ENCODE measurements at places on chromosomes 3 and 15. TPM values are rescaled to one million over a fixed set of nuclear protein-coding genes. Genes with fewer than 3 reads are reported as not detected.

- peaks cover 5% of the 10 kb centered on the region for H3K27me3 ChIP-seq
- H3K4me1 ChIP-seq = no peaks in the 10 kb centered on the region
- H3K4me3 ChIP-seq = no peak overlapping the region
- no peak overlapping the region for H3K27ac ChIP-seq
- DNase-seq = no peak
- H3K36me3 ChIP-seq = peaks cover 15% of the 10 kb centered on the region
Measured at GRCh38 chr3:105653166-105653565, 215.6 kb downstream of the CBLB start.

DNA sequence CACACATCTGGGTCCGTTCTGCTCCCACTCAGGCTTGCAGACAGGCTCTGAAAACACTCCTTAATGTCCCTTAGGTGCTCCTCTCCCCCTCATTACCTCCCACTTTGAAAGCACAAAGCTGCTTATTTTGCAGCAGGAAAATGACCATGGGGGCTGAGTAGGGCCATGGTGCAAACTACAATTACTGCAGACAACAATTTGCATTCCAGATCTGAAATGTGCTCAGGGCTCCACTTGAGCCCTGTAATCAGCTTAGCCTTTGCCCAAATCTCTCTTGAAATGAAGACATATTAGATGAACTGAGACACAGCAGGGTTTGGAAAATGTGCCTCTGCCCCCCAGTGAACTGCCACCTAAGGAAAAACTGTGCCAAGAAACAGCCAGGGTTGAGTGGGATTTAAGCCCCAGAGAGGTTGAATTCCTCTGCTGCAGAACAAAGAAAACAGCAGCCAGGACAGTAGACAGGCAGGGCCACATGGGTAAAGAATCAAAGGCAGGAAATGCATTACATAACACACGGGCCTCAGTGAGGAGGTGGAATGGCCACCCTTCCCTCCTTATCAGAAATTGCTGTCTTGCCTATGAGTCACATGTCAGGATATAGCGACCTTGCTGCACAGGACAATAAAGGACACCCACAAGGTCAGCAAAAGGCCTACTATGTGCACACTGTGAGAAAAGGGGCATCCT, 126.8 kb upstream of the ARHGEF3 start:
- peaks cover 54% of the 10 kb centered on the region for H3K4me1 ChIP-seq
- no peaks in the 10 kb centered on the region for H3K27me3 ChIP-seq
- no peak overlapping the region for H3K27ac ChIP-seq
- DNase-seq = no peak

- H3K4me1 ChIP-seq = peaks cover 18% of the 10 kb centered on the region
- no peak for DNase-seq
- H3K36me3 ChIP-seq = peaks cover 2% of the 10 kb centered on the region
- no peak overlapping the region for H3K27ac ChIP-seq
- no peak overlapping the region for H3K4me3 ChIP-seq
Measured at GRCh38 chr15:63836579-63836978, 2.8 kb upstream of the HERC1 start.

- H3K36me3 ChIP-seq = no peaks in the 10 kb centered on the region
- H3K27me3 ChIP-seq = peaks cover 8% of the 10 kb centered on the region
Measured at GRCh38 chr15:94040541-94041248, 190.7 kb upstream of the MCTP2 start.

GRCh38 chr3:146830231-146830630, 225.1 kb upstream of the PLSCR5 start:
- no peaks in the 10 kb centered on the region for H3K36me3 ChIP-seq
- no peak for DNase-seq
- no peaks in the 10 kb centered on the region for H3K4me1 ChIP-seq
- H3K27ac ChIP-seq = no peak overlapping the region
- H3K27me3 ChIP-seq = no peaks in the 10 kb centered on the region
- no peak overlapping the region for H3K4me3 ChIP-seq

RTP1 gene
- total RNA-seq = not detected

CRTC3 gene
- total RNA-seq = 61.8 TPM

GRCh38 chr3:20326541-20326940, 140.5 kb upstream of the SGO1 start:
- DNase-seq = no peak
- no peak overlapping the region for H3K27ac ChIP-seq
- H3K4me1 ChIP-seq = no peaks in the 10 kb centered on the region
- no peak overlapping the region for H3K4me3 ChIP-seq

NUP210 gene
- 143 TPM for total RNA-seq

DNA sequence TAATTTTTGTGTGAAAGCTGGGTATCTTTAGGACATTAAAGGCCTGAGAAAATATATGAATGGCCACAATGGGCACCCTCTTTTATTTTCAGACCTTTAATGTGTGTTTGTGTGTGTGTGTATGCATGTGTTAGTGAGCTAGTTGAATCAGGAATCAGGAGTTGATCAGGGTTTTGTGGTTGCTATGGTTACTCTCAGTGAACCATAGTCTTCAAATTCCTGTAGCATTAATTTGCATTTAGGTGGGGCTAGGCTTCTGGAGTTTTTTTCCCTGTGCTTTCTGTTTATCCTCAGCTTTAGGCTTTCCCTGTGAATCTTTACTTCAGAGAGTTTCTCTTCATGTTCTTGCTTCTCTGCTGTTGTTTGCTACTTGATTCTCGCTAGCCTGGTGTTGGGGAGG, 122.0 kb upstream of the ONECUT1 start:
- no peaks in the 10 kb centered on the region for H3K4me1 ChIP-seq
- no peak overlapping the region for H3K4me3 ChIP-seq
- H3K36me3 ChIP-seq = no peaks in the 10 kb centered on the region
- no peaks in the 10 kb centered on the region for H3K27me3 ChIP-seq
- no peak for DNase-seq

GRCh38 chr15:59380902-59381610, 8.4 kb upstream of the MYO1E start:
- peaks cover 12% of the 10 kb centered on the region for H3K4me1 ChIP-seq
- H3K27ac ChIP-seq = no peak overlapping the region
- H3K27me3 ChIP-seq = peaks cover 3% of the 10 kb centered on the region
- H3K4me3 ChIP-seq = no peak overlapping the region
- no peaks in the 10 kb centered on the region for H3K36me3 ChIP-seq

ATG7 gene
- total RNA-seq = 45.2 TPM

PTPRG gene
- total RNA-seq = 5.3 TPM

DNA sequence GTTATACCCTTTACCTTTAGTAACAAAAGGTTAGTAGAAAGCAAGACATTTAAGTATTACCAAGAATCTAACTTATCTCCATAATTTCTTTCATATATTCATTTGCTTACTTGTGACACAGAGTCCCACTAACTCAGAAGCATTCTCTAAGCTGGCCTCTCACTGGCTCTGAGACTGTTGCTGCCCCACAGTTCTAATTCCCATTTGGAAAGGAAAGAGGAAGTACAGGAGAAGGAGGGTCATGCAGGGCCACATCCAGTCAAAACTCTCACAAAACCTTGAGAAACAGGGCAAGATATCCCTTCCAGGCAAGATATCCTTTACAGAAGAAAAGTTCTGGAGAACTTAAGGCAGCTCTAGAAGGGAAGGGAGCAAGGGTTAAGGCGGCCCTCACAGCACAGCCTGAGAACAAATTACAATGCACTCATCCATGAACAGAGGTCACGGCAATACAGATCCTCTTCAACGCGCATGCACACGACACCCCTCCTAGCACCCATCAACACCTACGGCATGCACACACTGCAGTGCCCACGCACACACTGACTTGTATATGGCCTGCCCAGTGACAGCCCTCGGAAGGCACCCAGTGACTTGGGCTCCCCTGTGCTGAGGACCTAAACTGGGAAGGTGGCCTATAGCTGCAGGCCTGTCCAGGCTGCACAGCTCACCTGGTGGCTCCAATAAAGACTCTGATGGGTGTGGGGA, 13.0 kb upstream of the MYO5C start:
- H3K27me3 ChIP-seq = no peaks in the 10 kb centered on the region
- DNase-seq = no peak
- H3K4me1 ChIP-seq = peaks cover 5% of the 10 kb centered on the region
- no peak overlapping the region for H3K4me3 ChIP-seq
- peaks cover 13% of the 10 kb centered on the region for H3K36me3 ChIP-seq

- no peaks in the 10 kb centered on the region for H3K36me3 ChIP-seq
- peaks cover 12% of the 10 kb centered on the region for H3K4me1 ChIP-seq
- no peak overlapping the region for H3K4me3 ChIP-seq
- no peak for DNase-seq
- peaks cover 9% of the 10 kb centered on the region for H3K27me3 ChIP-seq
Measured at GRCh38 chr3:36957063-36957462, 12.2 kb upstream of the TRANK1 start.

GRCh38 chr3:73324203-73325155, 263.0 kb downstream of the EBLN2 start:
- no peaks in the 10 kb centered on the region for H3K27me3 ChIP-seq
- no peaks in the 10 kb centered on the region for H3K36me3 ChIP-seq
- H3K27ac ChIP-seq = no peak overlapping the region

ZNF774 gene
- total RNA-seq = 2.7 TPM

PLA2G4F gene
- not detected for total RNA-seq

DNA sequence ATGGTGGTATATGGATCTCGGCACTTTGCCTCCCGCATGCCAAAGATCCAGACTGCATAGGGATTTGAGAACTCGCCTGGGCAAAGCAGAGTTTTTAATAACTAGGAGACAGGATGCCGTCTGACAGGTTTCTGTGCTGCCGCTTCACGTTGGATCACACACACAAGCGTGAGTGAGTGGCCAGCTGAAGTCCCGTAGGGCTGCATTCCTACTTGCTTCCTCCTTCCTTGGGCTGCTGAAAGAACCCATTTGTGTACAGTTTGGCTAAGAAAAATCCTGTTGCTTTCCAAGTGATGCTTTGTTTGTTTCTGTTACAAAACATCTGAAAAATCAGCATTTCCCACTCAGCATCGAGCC, 604.3 kb upstream of the CFAP20DC start:
- no peak overlapping the region for H3K27ac ChIP-seq
- H3K4me3 ChIP-seq = no peak overlapping the region
- no peaks in the 10 kb centered on the region for H3K36me3 ChIP-seq

GRCh38 chr3:132624790-132625189, 27.7 kb downstream of the ACKR4 start:
- peaks cover 46% of the 10 kb centered on the region for H3K36me3 ChIP-seq
- H3K4me1 ChIP-seq = peaks cover 6% of the 10 kb centered on the region
- no peaks in the 10 kb centered on the region for H3K27me3 ChIP-seq
- DNase-seq = no peak
- H3K27ac ChIP-seq = no peak overlapping the region

- no peaks in the 10 kb centered on the region for H3K27me3 ChIP-seq
- H3K36me3 ChIP-seq = no peaks in the 10 kb centered on the region
- H3K27ac ChIP-seq = no peak overlapping the region
Measured at GRCh38 chr3:29643034-29643425, 362.2 kb downstream of the RBMS3 start.

DNA sequence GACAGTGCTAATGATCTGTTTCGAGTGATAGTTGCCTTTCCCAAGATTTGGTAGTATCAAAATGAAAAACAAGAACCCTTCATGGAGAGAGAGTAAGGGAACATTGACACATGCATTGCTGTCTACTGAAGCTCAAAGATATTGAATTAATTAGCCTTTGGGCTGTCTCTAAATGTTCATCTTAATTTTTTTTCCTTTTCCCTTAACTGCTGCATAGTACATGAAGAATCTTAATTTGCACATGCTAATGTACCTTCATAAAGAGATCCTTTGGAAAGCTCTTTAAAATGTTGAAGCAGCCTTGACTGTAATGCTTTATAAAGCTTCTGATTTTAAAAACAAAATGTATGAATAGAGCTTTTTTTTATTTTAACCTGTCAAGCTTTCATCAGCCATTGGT, 452.2 kb downstream of the TUSC7 start:
- no peak overlapping the region for H3K4me3 ChIP-seq
- DNase-seq = no peak
- H3K27ac ChIP-seq = no peak overlapping the region
- H3K4me1 ChIP-seq = no peaks in the 10 kb centered on the region

DNA sequence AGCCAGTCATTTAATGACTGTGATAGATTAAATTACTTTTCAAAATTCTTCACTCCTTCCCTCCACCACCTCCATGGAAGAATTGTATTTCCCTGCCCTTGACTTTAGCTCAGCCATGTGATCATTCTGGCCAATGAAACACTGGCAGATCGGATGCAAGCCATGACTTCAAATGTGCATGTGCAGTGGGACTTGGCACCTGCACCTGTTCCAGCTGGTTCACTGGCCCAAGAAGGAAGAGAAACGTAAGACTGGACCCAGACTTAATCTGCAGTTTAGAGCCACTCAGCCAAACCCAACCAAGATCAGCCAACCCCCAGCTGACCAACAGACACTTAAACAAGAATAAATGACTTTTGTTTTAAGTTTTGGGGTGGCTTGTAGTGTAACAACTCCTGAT, 11.8 kb downstream of the DPH3 start:
- H3K27ac ChIP-seq = no peak overlapping the region
- peaks cover 3% of the 10 kb centered on the region for H3K36me3 ChIP-seq
- no peak for DNase-seq
- H3K4me3 ChIP-seq = no peak overlapping the region
- H3K27me3 ChIP-seq = no peaks in the 10 kb centered on the region

- no peaks in the 10 kb centered on the region for H3K36me3 ChIP-seq
- H3K4me3 ChIP-seq = no peak overlapping the region
- H3K27me3 ChIP-seq = peaks cover 45% of the 10 kb centered on the region
Measured at GRCh38 chr3:186154641-186155040, 45.8 kb upstream of the ETV5 start.

- H3K27me3 ChIP-seq = no peaks in the 10 kb centered on the region
- no peak overlapping the region for H3K27ac ChIP-seq
- no peaks in the 10 kb centered on the region for H3K36me3 ChIP-seq
Measured at GRCh38 chr15:54675241-54675640, 521.5 kb downstream of the RSL24D1 start.

- H3K27ac ChIP-seq = no peak overlapping the region
- peak overlapping the region; percentile 51 for H3K4me3 ChIP-seq
- no peak for DNase-seq
- peaks cover 14% of the 10 kb centered on the region for H3K36me3 ChIP-seq
- peaks cover 10% of the 10 kb centered on the region for H3K4me1 ChIP-seq
- peaks cover 34% of the 10 kb centered on the region for H3K27me3 ChIP-seq
Measured at GRCh38 chr3:36943601-36944000, 1.3 kb downstream of the TRANK1 start.

GRCh38 chr3:63818282-63819150, 583 bp upstream of the C3orf49 start:
- H3K36me3 ChIP-seq = no peaks in the 10 kb centered on the region
- H3K4me3 ChIP-seq = no peak overlapping the region
- no peak overlapping the region for H3K27ac ChIP-seq
- no peaks in the 10 kb centered on the region for H3K4me1 ChIP-seq

GRCh38 chr15:75759416-75760130, 46.9 kb upstream of the CSPG4 start:
- H3K27ac ChIP-seq = peak overlapping the region; percentile 94
- no peaks in the 10 kb centered on the region for H3K36me3 ChIP-seq
- peak overlapping the region; percentile 93 for H3K4me3 ChIP-seq
- no peak for DNase-seq
- peaks cover 2% of the 10 kb centered on the region for H3K27me3 ChIP-seq
- peaks cover 19% of the 10 kb centered on the region for H3K4me1 ChIP-seq

DNA sequence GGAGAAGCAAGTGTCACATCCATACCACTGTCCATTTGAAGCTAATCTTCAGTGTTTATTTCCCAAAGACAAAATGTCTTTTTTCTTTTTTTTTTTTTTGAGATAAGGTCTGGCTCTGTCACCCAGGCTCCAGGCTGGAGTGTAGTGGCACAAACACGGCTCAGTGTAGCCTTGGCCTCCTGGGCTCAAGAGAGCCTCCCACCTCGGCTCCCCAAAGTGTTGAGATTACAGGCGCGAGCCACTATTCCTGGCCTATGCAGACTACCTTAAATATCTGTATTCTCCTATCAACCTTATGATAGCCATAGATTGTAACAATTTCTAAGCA, 27.7 kb upstream of the VPS33B start:
- peaks cover 35% of the 10 kb centered on the region for H3K27me3 ChIP-seq
- no peak overlapping the region for H3K4me3 ChIP-seq
- H3K36me3 ChIP-seq = no peaks in the 10 kb centered on the region
- peaks cover 20% of the 10 kb centered on the region for H3K4me1 ChIP-seq

SEMA6D gene
- total RNA-seq = not detected

- H3K4me3 ChIP-seq = no peak overlapping the region
- no peak for DNase-seq
- H3K4me1 ChIP-seq = no peaks in the 10 kb centered on the region
- no peaks in the 10 kb centered on the region for H3K36me3 ChIP-seq
- H3K27me3 ChIP-seq = peaks cover 19% of the 10 kb centered on the region
Measured at GRCh38 chr15:94105760-94106159, 125.6 kb upstream of the MCTP2 start.
